Epithelial cell of alveolus of lung (primary cell): ENCODE measurements at places on chromosomes 1 and 21. TPM values are rescaled to one million over a fixed set of nuclear protein-coding genes. Genes with fewer than 3 reads are reported as not detected.

The GJB3 gene
- total RNA-seq, result 0.16 and 1.2 TPM in 2 replicates

The TAS1R2 gene
- not detected in 2 replicates for total RNA-seq

The CAMTA1 gene
- total RNA-seq, result 71.0 and 138 TPM in 2 replicates

The HTR1D gene
- 0.39 TPM in 1 of 2 replicates, not detected in the other for total RNA-seq

The SH2D2A gene
- 0.32 and 2.1 TPM in 2 replicates for total RNA-seq
